ENCODE measurements at places on chromosomes 1 and 21.
A peak's percentile ranks its signal among the peaks of the same experiment; 100 is the strongest.

DNA sequence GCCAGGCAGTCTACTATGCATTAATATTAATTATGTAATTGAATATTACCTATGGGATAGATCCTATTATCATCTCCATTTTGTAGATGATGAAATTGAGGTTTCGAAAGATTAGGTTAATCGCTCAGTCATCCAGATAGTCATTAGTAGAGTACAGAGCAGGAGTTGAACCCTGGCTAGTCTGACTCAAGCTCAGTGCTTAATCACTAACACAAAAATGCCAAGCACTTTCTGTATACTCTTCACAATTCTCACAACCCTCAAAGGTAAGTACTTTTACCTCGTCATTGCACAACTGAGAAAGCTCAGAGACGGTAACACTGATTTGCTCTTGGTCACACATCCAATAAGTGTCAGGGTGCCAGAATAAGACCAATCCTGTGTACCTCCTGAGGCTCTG, 280.2 kb upstream of the PLXNA2 start:
- no peak for DNase-seq

GRCh38 chr1:218371927-218372672, 27.0 kb downstream of the TGFB2 start:
- DNase-seq, result peak; percentile 62

- no peak for DNase-seq
Observed at GRCh38 chr1:176101951-176102642, 105.0 kb downstream of the COP1 start.

DNA sequence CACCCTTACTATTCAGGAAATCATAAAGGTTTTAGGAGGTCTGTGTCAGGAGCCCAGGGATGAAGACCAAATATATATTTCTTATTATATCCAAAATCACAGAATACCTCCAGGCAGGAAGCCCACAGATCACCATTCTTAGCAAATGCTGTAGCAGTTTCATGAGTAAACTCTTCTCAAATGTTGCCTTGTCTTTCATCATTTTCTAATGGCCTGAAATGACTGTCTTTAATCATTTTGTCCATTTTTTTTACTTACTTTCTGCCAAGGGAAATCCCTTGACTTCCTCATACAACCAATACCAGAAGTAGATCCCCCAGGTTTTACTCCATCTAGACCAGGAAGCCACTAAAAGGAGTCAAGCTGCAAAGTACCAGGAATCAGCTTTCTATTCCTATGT, 32.4 kb downstream of the PSMG1 start:
- no peak for DNase-seq

GRCh38 chr21:30248844-30249243, 32.9 kb upstream of the CLDN8 start:
- no peak for DNase-seq

GRCh38 chr1:147756341-147756740, 4.1 kb downstream of the GJA5 start:
- DNase-seq, result no peak

DNA sequence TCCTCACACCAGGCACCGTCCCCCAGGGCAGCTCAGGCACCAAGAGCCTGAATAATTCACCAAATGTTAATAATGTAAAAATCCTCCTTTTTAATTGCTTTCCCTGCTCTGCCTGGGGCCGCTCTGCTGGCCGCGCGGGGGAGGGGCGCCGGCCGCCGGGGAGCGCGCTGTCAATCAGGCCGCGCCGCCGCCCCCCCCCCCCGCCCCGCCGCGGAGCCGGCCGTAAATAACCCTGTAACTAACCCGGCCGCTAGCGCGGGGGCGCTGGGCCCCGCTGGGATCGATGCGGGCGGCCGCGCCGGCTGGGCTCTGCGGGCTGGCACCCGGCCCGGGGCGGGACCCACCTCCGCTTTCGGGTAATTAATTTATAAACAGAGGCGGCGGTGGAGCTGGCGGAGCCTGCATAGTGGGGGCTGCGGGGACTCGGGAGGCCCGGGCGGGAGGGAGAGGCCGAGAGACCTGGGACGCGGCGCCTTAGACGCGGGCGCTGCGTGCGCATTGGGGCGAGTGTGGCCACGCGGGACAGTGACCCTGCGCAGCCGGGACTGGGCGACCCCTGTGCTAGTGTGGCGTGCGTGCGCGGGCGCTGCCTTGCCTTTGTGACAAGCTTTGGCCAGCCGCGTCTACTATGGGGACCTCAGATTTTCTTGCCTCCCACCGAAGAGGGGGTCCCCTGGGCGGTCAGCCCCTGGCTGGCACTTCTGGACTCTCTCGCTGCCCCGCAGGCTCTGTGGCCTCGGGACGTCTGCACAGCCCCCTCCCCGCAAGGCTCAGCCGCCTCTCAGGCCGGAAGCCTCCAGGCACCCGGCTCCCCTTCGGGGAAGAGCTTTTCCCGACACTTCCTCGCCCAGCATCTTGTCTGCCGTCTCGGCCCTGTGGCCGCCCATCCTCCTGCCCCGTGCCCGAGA, 16.6 kb downstream of the SAMD11 start:
- no peak for DNase-seq

GRCh38 chr1:173406783-173407230, 70.3 kb upstream of the PRDX6 start:
- DNase-seq, result no peak

- no peak for DNase-seq
Observed at GRCh38 chr1:228999446-229000170, 264.3 kb downstream of the RHOU start.

DNA sequence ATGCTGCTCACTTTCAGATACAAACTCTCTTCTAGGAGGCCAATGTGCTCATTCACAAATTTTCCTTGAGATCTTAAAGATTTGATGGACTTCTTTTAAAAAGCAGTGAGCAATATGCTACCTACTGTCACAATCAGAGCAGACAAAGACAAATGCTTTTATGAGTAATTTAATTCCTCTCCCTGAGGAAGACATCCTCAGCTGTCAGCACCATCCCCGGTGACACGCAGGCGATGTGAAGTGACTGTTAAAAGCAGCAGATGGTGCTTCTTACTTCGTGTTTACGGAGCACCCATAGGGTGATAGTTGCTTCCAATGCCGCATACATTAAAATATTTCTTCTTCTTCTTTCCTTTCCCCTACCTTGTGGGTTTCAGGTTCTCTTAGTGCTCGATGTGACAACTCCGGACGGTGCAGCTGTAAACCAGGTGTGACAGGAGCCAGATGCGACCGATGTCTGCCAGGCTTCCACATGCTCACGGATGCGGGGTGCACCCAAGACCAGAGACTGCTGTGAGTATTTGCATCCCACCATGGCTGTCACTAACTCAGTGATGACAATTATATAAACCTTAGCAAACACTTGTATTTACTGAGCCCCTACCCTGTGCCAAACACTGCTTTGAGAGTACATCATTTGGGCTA, 29.1 kb downstream of the LAMC2 start:
- DNase-seq, result no peak

- no peak for DNase-seq
Observed at GRCh38 chr1:22922640-22923039, 50.0 kb downstream of the LACTBL1 start.

DNA sequence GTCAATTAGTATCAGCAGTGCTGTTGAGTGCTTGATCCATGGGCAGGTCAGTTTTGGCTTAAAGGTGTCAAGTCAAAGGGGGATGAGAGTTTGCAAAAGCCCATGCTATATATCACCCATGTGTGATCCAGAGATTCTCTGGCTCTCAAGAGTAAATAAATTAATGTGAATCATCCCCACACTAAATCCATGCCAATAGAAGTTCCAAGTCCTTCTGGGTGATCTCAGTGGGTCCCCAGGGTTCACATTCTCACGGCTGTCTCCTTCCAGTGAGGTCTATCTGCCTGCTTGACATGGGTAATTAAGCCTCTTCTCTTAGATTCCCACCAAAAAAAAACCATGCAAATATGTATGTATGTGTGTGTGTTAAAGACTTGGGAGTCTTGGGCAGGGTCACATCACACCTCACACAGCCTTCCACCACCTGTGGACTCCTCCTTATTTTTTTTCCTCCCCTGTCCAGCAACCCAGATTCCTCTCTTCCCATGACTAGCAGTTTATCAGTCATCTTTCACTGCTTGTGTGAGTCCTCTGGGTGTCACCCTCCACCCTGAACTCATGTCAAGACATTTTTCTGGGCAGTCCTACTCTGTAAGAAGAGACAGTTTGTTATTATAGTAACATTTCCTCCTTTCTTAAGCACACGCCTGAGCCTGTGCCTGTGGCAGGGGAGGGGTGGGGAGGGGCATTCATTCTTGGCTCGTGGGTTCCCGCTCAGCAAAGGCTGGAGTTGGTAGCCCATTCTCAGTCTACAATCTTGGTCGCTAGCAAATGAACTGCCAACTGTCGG, 14.3 kb upstream of the S100A11 start:
- no peak for DNase-seq

- DNase-seq, result no peak
Observed at GRCh38 chr1:31689379-31689778, 14.4 kb downstream of the COL16A1 start.

DNA sequence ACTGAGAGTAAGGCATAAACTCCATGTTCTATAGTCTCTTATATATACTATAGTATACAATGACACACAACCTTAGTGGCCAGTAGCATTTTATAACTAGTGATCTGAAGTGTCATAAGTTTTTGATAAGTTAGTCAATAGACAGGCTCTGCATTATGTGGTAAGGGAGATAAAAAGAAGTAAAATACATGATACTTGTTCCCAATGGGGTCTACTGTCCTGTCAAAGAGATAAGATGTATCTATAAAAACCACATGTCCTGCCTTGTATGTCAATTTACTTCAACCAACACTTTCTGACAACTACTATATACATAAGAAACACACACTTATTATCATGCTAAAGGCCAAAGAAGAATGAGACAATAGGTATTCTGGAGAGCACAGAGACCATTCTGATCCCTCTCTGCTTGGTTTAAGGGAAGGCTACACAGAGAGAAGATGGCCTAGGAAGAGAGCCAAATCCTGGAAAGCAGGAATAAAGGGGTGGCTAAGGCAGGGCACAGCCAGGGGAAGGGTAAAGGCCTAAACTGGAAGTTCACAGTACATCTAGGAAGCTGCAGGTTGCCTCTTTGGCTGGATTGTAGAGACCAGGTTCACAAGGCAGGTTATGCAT, 91.4 kb downstream of the LYST start:
- no peak for DNase-seq

DNA sequence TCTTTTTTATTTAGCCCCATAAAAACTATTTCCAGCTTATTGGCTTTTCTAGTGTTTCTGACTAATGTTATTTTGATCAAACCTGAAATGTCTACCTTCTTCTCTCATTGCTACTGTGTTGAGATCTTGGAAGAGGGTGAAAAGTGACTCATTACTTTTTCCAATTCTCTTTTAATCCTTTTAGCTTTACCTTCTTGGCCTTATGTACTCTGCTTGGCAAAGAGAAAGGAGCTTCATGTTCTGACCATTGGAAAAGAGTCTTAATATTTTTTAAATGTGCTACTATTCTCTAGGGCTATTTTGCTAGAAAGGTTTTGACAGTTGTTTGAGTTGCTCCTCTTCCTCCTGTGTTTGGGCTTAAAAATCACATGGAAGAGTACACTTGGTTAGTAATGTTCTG, 97.8 kb upstream of the CHODL start:
- no peak for DNase-seq

DNA sequence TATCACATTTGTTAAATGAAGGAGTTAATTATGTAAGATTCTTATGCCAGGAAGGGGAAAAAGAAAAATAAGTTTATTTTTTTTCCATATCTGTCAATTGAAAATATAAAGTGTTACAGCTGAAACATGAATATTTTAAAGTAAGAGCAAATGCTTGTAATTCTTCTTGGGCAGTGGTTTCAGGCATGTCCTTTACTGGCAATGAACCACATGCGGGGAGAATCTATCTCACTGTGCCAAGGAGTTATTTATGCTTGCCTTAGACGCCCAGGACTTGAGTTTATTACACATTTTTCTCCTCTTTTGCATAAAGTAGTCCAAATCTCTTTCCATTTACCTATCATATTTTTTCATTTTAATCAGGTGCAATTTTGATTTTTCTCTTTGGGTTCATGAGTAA, 207.8 kb upstream of the NRIP1 start:
- no peak for DNase-seq

DNA sequence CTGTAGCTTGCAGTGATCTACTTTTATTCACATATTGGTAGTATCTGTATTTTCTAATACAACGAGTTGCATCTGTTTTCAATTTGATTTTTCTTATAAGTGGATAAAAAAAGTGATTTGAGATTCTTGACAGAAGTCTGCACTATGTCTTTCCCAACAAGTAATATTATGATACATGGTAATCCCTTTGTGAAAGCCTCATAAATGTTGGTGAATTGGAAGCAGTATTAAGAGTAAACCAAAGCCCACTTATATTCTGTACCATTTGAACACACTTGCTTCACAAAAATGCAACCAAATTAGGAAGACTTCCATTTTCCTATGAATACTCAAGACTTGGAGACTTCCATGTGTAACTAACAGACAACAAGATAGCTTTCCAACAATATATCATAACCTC, 172.0 kb downstream of the HMCN1 start:
- no peak for DNase-seq

DNA sequence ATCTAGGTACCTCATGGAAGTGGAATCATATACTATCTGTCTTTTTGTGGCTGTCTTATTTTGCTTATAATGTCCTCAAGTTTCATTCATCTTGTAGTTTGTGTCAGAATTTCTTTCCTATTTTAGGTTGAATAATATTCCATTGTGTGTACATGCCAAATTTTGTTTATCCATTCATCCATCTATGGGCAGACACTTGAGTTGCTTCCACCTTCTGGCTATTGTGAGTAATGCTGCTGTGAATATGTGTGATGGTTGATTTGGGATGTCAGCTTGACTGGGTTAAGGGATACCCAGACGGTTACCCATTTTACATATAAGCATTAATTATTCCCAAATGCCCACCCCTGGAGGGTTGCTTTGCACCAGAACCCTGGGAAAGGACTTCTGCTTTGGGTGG, 477.5 kb downstream of the PTPRU start:
- no peak for DNase-seq

GRCh38 chr1:32199717-32200072, 700 bp upstream of the CCDC28B start:
- peak; percentile 26 for DNase-seq

GRCh38 chr1:70993798-70994197, 53.8 kb downstream of the PTGER3 start:
- DNase-seq, result no peak

DNA sequence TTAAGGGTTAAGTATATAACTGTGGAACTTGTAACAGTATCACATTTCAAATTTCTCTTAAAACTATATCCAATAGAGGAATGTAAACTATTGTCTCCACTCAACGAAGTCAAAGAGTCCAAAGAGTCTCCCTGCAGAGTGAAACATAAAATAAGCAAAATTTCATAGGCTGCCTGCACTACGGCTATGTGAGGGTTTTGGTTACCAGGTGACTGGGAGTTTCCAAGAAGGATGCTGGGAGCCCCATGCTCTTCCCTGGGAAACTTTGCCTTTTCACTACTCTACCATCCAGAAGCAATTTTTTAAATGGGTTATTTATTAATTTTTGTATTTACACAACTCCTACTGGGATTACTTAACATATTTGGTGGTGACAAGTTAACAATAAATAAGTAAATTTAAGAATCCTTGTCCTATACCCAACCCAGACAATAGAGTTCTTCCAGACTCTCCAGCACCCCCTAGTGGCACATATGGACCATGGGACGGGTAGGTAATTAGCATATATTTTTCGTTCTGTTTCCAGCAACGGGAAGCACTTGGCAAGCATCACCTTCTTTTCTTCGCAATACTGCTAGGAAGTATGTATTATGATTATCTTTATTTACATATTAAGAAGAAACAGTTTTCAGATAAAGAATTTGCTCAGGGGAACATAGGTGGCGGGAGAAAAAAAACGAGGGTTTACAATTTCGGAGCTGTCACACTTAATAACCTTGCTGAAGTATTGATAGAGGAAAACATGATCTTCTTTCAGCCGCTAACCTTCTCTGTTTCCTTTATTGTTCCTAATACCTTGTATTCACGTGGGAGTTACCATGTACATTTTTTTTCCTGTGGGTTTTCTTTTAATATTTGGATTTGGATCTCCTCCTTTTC, 3.5 kb downstream of the FMO2 start:
- no peak for DNase-seq
